CD4-positive, alpha-beta T cell treated with Interleukin-6 at 100 ng/mL for 8 hours (primary cell): ENCODE measurements at places on chromosomes 1 and 21.
A peak's percentile ranks its signal among the peaks of the same experiment; 100 is the strongest.

GRCh38 chr1:82317671-82318070 is 516.9 kb downstream of the ADGRL2 start:
- no peak for DNase-seq

DNA sequence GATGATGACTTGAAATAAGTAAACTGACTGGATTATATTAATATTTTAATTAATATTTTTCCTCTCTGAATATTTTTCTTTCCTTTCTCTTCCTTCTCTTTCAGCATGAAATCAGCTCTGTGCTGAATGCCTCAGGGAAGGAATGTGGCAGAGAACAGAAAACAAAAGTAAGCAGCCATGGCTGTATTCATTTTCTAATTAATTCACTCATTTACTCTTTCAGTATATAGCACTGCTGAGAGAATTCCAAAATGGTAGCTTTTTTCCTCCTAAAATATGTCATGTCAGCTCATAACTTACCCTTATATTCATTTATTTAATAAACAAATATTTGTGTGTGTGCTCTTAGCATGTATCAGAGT is 522.5 kb downstream of the PTPRC start:
- DNase-seq: no peak

DNA sequence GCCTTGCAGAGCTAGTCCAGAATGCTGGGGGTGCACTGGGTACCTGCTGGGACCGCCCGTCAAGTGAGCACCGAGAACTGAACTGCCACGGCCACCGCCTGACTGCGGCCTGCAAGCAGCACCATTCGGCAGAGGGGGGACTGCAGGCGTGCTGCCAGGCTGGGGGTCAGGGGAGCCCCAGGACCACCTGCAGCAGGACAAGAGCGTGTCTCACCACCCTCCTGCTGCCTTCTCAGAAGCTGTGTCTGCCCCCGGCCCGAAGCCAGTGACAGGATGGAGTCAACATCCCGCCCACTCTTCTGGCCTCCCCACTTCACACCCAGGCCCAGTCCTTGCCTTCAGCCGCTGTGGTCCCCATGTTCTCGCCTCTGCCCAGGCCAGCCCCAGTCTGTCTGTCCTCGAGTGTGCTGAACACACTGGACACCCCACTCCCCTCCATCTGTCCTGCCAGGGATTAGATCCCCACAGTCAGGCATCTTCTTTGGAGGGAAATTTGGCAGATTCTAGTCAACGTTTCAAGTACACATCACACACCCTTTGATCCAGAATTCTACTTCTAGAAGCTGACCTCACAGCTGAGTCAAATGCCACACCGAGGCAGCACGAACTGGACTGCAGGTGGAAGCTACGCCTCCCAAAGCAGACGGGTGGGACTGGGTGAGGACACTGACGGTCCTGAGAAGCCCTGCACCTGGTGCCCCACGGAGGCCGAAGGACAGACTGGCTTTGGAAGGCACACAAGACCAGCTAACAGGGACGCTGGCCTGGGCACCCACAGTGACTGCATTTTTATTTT is 26.0 kb downstream of the PTTG1IP start:
- no peak for DNase-seq

GRCh38 chr1:21247892-21248715 is 42.2 kb downstream of the ECE1 start:
- no peak for DNase-seq

GRCh38 chr1:230427094-230427876 is 1.2 kb upstream of the PGBD5 start:
- no peak for DNase-seq

DNA sequence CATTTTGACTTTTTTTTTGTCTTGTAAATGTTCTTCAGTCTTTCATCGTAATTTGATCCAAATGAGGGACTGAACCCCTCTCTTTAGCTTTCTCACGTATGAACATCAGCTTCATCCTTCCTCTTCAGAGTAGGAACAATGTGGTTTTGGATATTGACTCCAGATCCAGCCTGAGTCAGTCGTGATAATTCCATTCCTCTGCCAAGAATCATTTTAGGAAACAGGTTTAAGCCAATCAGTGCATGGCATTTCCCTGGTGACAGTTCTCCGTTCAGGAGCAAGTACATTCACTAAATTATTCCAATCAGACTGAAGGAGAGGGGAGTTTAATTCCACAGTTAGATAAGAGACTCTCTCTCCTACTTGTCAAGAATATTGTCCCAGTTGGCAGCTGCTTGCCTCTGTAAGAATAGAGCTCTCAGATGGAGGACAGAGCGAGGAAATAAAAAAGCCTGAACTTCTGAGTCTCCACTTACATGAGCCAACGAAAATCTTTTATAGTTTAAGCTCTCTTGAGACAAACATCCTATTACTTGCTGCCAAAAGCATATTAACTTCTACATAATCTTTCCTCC is 18.6 kb downstream of the RHOU start:
- no peak for DNase-seq

DNA sequence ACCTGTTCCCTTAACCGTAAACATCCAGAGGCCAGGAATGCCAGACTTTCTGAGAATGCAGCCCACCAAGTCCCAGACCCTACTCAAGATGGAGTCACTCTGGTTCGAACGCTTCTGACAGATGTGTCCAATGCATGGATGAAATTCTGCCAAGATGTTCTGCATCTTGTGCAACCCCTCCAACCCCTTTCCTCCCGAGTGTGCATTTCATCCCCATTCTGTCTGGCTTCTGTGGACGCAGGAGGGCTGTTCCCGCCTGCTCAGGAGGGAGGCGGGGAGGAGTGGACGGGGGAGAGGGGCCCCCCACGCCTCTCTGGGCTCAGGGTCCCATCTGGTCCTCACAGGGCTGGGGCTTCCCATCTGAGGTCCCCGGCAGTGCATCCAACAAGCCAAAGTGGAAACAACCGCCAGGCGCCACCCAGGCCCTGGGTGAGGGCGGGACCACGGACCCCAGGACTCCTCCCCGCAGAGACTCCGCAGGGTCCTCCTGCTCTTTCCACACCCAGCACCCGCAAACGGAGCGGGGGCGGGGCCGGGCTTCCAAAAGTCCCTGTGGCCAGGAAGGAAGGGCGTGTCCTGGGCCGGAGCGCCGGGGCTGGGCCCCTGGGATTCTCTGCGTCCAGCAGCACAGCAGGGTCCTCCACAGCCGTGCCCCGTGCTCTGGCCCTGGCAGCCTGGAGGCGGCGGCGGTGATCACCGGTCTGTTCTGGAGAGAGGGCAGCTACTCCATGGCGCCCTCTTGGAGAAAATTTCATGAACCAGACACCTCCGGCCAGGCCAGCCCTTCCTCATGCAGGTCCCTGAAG is 27.8 kb upstream of the SUMO3 start:
- DNase-seq: peak; percentile 42

DNA sequence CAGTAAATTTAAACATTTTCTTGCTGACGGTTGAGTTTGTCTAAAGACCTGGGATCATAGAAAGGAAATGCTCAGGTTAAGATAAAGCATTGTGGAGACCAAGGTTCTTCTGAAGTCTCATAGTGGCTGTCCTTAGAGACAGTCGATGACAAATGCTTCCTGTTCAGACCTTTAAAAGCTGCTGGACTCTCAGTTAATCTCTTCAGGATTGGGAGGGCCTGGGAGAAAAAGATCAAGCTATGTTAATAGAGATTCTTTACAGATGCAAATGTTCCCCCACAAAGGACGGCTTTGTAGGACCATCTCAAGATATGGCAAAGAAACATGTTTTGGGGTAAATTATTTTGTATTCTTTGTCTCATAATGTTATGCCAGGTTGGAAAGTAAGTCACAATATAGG is 124.7 kb upstream of the COL6A1 start:
- no peak for DNase-seq

DNA sequence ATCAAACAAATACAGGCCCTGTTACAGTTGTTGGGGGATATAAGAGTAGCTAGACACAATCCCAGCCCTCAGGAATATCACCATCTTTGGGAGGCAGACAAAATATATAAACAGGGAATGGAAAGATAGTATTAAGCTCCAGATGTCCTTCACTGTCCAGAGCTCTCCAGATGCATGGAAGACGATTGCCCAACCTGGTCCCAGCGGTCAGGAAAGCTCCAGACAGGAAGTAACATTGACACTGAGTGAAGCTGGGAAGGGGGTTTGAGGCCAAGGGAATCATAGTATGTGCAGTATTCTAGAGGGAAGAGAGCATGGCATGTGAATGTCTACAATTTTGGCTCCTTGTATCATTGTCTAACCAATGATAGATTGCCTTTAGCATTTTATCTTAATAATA is 173.9 kb upstream of the HOOK1 start:
- DNase-seq: no peak

- peak; percentile 27 for DNase-seq
Measured at GRCh38 chr21:44846485-44847260, 26.8 kb downstream of the PTTG1IP start.

DNA sequence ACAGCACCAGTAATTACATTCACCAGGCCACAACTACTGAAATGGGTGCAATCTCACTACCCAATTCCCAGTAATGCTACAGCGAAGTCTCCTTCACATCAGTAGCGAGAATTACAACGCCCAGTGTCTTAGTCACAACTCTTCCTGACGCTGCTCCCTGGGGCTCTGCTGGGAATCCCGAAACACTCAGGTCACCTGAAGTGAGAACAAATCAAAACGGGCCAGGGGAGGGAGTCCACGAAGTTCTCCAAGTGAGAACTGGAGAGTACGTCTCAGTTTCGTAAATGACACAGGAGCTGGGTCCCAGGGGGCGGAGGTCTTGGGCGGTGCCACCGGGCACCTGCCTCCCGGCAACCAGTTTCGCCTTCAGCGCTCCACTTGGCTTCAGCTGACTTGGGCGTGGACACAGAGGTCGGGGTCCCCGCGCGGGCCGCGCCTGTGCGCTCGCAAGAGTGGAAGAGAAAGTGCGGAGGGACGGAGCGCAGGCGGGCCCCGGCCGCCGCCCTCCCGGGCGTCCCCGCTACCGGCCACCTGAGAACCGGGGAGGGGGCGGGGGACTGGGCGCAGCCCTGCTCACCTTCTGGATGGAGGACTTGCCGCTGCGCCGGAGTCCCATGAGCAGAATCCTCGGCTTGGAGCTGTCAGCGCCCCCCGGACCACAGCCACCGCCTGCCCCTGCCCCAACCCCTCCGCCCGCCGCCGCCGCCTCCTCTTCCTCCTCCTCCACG is 575 bp downstream of the RRAGC start:
- peak; percentile 12 for DNase-seq

- no peak for DNase-seq
Measured at GRCh38 chr1:189007824-189008223, 1469.8 kb downstream of the BRINP3 start.

DNA sequence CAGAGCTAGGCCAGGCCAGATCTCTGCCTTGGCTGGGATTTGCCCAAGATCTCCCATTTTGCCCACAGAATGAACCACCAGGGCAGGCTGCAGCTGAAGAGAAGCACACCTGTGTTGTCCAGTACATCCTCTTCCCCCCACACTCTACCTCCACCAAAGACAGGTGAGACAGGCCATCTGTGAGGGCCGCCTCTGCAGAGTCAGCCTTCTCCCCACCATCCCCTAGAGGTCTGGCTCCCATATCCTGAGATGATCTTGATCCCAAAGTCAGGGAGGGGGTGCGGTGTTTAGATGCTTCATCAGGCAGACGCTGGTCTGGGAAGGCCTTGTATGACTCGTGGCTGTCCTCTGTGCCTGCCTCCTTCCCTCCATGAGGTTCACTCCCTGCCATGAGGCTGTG is 28.7 kb downstream of the HYI start:
- DNase-seq: no peak

DNA sequence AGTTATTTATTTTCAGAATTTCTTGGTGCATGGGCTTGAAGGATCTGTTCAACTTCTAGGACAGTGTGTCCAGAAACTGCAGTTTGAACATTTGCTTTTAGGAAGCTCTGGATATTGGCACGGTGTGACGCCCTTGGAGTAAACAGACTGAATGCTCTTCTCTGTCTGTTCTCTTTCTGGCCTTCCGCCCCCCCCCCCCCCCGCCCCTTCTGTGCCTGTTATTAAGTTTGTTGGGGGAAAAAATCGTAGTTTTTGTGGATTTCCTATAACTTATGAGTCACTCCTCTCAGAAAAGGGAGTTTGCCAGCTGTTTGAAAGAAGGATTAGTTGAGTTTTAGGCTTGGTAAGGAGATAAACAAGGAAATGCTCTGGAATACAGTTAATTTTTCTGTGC is 1.2 kb downstream of the KCTD3 start:
- DNase-seq: no peak

- DNase-seq: no peak
Measured at GRCh38 chr1:226525750-226526149, 22.8 kb upstream of the STUM start.

- no peak for DNase-seq
Measured at GRCh38 chr1:97758541-97759057, 162.2 kb downstream of the DPYD start.
